Skin of body (tissue), 3 donors: ENCODE measurements at places on chromosomes 4 and X. TPM values are rescaled to one million over a fixed set of nuclear protein-coding genes. Genes with fewer than 3 reads are reported as not detected.

- DNase-seq = no peak
These were observed 42.0 kb upstream of the GK2 start for GRCh38 chr4:79450053-79450452.

- DNase-seq = no peak
These were observed 14.7 kb downstream of the TSPAN5 start for GRCh38 chr4:98643755-98644154.

GRCh38 chr4:179536694-179537093, 2094.5 kb upstream of the AGA start:
- no peak for DNase-seq

DNA sequence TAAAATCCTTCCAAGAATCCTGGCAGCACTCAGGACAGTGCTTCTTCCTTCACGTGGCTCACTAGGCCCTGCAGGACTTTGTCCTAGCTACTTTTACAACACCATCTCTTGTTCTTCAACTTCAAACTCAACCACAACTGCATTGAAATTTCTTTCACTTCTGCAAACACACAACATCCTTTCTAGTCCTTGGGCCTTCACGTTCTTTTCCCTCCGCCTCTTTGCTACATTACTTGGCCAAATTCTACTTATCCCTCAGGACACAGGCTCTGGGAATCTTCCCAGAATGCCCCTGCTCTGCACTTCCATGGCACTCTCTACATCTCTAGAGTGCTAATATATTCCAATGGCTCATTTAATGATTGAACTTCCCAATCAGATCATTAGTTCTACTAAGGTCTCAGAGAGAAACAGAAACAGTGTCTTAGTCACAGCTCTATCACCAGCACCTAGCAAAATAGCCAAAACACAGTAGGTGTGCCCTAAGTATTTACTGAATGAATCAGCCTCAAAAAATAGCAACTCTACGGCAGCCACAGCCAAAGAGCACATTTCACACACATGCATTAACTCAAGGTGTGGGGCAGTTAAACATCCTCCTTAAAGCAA, 73.3 kb downstream of the MANBA start:
- DNase-seq = no peak

Gene KIF4A
- total RNA-seq = 5.8 TPM

Gene SPANXC
- total RNA-seq = not detected
